ENCODE measurements at places on chromosomes 4 and X.

DNA sequence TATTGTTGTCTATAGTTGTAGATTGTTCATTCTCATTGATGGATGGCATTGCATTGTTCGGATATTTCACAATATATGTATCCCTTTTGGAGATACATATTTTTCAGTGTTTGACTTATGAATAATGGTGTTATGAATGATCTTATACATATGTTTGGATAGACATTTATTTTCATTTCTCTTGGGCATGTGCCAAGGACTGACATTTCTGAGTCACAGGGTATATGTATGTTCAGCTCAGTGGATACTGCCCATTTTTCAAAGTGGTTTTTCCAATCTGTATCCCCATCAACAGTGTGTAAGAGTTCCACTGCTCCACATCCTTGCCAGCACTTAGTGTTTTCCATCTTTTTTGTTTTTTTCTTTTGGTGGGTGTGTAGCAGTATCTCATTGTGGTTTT, 45.0 kb upstream of the RAB40AL start:
- no peak for DNase-seq

GRCh38 chr4:130419211-130419975, 1323.4 kb downstream of the C4orf33 start:
- no peak for DNase-seq

DNA sequence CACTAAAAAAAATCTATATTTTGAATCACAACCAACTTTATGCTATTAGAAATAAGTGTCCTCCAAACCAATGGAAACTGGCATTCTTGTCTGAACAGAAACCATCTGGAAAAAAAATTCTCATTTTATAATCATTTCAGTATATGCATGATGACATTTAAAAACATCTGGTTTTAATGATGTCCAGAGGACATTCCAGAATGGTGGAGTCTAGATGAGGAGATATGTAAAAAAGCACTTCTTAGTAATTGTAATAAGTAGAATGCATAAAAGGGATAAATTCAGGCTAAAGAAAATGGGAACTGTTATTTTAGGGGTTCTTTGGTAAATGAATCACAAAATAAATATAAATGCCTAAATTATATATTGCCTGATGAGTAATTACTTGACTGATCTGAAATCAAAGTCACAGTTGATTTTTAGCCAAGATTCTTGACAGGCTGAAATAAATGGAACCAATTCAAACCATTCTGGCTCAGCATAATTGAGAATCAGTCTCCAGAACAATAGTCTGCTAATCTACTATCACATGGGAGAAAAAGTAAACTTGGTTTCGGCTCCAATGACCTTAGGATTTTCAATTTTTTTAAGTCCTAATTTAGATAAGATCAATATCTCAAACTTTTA, 636.6 kb downstream of the FAT4 start:
- DNase-seq, result no peak

DNA sequence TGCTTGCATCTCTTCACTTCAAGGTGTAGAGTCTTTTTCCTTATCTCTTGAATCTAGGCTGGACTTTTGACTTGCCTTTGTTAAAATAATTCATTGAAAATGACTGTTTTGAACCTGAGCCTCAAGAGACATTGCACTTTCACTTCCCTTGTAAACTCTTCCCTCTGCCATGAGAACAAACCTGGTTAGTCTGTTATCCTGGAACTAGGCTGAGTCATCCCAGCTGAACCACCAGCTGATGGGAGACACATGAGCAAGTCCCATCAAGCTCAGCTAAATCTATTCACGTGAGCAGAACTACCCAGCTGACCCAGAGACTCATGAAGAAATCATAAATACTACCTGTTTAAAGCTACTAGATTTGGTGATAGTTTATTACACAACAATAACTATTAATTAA, 202.3 kb upstream of the CENPE start:
- no peak for DNase-seq

DNA sequence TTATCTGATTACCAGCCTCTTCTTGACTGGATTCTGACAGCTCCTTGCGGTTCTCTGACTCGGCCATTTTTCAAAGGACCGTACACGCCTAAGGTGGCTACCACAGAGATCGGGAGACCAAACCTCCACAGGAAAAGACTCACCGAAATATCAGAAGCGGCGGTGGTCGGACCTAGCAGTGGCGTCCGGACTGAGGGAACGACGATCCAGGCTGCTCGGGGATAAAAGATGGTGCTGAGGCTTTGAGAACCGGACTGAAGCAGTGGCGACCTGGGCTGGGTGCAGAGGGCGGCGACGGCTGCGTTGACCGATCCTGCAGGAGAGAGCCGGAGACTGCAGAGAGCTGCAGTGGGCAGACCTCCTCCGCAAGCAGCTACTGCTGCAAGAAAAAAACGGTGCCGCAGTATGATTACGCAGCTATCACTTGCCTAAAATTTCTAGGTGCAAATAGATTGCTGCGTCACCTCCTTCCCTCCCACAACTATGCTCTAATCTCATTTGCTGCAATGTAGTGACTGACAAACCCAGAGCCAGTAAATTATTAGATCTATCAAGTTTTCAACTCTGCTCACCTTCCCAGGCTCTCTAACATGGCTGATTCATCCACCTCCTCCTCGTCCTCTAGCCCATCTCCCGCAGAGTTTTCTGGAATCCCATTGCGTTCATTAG, at the start of gene NAP1L2:
NAP1L2 (minus strand) TSS at position 426 of the 669 bp plus-strand sequence; CDS start at position 67, 359 bp downstream.
- DNase-seq, result no peak

DNA sequence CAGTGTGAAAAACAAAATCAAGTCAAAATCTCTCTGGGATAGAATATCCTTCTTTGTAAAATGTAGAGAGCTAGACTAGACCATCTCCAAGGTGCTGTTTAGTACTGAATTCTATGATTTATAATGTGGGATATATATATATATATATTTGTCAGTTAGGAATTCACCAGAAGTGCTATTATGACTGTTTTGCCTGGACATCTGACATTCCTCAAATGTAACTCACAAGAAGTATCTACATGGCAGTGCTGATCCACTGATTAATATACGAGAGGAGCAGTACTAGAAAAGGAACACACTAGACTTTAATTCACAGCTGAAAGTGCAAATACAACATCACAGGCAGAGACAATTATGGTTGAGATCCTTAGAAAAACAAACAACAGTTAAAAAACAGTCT, 208.9 kb downstream of the GBA3 start:
- DNase-seq, result no peak

DNA sequence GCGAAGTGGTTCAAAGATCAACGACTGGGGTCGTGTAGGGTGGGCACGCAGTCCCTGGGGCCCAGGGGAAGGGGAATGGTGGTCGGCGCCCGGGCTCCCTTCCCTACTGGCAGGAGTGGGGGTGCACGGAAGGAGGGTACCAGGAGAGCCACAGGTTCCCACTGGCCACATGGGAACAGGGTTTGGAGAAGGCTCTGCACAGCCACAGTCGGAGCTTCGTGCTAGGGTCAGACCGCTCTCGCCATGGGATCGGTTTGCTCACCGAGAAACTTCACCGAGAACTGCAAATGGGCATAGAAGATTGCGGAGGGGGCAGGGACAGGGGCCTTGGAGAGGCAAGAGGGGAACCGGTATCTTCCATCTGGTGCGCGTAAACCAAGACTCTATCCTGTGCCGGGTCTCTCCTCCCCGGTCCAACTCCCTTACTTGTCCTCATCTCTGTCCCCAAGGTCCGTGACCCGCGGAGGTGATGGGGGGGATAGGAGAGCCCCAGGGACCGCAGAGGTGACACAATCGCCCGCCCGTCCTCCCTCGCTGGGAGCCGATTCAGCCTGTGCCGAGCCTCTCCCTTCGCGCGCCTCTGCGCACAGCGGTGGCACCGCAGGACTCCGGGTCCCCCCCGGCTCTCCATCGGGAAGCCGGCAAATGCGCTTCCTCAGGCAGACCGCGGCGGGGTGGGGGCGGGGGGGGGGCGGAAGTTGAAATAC, 1.0 kb downstream of the SCD5 start:
- no peak for DNase-seq

DNA sequence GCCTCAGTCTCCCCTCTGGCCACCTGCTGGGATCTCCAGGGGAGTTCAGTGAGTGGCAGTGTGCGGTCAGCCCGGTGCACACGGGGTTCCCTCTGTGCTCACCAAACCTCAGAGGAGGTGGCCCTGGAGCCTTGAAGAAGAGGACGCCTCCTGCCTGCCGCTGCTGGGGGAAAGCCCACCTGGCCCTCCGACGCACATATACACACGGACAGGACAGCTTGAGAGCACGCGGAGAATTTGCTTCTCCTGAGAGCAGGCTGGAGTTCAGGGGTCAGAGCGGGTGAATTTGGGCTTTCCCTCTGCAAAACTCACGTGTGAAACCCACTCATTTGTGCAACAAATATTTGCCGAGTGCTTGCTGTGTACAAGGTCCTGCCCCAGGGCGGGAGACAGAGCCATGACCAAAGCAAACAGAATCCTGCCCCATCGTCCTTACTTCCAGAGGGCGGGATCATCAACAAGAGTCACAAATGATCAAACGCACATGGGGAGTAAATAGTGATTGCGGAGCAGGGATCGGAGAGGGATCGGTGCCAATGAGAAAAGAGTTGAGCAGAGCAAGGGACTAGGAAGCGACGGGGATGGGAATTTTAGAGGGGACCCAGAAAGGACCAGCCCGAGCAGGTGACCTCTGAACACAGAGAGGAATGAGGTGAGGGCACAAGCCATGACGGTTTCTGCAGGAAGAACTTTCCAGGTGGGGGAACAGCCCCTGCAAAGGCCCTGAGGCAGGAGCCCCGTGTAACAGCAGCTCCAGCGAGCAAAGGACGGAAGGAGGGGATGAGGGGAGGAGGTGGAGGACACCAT, 17.6 kb downstream of the BLOC1S4 start:
- no peak for DNase-seq

- no peak for DNase-seq
These were observed 47.1 kb downstream of the ARHGAP10 start for GRCh38 chr4:147778942-147779341.

- DNase-seq, result no peak
These were observed 78.7 kb upstream of the CBLL2 start for GRCh38 chrX:22193851-22194659.

GRCh38 chr4:124433500-124433899, 279.0 kb downstream of the ANKRD50 start:
- no peak for DNase-seq

DNA sequence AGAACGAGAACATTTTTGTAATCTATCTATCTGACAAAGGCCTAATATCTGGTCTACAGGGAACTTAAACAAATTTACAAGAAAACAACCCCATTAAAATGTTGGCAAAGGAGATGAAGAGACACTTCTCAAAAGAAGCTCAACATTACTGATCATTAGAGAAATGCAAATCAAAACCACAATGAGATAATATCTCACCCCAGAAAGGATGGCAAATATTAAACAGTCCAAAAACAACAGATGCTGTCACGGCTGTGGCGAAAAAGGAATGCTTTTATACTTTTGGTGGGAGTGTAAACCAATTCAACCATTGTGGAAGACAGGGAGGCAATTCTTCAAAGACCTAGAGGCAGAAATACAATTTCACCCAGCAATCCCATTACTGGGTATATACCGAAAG, 2284.8 kb downstream of the ARAP2 start:
- no peak for DNase-seq

DNA sequence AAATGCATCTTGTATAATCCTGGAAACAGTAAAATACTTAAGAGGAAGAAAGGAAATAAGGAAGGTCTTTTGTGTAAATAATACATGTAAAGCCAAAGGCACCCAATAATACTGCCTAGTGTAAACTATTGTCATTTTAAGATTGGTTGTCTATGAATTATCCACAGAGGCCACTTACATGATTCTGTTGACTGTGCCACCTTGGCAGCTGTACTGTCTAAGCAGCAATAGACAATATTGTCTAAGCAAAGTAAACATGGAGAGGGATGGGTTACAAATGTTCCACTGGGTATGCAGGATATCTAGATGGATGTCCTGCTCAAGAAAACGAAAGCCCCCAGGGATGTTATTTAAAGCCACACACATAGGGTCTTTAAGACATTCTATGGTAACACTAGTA, 19.4 kb downstream of the BEND4 start:
- DNase-seq, result no peak

- DNase-seq, result no peak
These were observed 445 bp downstream of the AP1S2 start for GRCh38 chrX:15854080-15854655.

DNA sequence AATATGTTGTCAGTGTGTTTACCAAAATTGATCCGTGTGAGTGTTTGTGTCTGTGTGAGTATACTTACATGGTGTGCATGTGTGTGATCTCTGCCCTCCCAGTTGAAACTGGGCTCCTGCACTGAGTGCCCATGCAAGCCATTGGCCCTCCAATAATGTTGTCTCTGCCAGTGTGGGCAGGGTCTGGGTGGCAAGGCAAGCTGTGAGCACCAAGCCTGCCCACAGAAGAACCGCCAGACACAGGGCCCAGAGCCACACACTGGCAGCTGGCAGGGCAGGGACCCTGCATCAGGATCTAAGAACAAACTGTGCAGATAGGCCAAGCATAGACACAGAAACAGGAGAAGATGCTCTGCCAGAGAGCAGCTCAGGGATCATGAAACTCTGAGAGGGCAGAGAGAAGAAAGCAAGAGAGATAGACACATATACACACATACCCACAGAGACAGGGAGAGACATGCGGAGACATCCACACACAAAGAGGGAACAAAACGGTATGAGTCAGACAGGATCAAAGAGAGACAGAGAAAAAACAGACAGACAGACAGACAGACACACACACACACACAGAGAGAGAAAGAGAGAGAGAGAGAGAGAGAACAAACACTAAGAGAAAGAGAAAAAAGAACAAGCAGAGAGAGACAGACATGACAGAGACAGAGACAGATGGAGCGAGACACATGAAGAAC, 555.0 kb downstream of the MID1IP1 start:
- no peak for DNase-seq

DNA sequence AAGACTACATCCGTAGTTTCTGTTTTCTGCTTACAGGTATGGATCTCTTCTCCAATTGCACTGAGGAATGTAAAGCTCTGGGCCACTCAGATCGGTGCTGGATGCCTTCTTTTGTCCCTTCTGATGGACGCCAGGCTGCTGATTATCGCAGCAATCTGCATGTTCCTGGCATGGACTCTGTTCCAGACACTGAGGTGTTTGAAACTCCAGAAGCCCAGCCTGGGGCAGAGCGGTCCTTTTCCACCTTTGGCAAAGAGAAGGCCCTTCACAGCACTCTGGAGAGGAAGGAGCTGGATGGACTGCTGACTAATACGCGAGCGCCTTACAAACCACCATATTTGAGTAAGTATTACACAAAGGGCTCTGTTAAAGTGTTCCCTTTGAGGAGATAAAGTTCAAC, 13.8 kb downstream of the PCDH10 start:
- no peak for DNase-seq

DNA sequence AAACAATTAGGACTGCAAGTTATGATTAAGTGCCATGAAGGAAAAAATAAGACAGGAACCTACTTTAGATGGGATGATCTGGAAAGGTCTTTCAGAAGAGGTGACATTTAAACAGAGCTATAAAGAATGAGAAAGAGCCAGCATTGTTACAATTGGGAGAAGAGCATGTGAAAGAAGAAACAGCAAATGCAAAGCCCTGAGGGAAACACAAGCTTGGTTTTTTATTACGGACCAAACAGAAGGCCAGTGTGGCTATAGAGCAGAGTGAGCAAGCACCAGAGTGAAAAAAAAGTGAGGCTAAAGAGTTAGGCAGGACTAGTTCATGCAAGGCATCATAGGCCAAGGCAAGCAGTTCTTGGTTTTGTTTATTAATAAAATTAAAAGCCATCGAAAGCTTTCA, 175.6 kb downstream of the RBMX2 start:
- DNase-seq, result no peak

- no peak for DNase-seq
These were observed 199.0 kb downstream of the GPC3 start for GRCh38 chrX:133786382-133786781.

- no peak for DNase-seq
These were observed 32.9 kb downstream of the HERC6 start for GRCh38 chr4:88411491-88412096.

- no peak for DNase-seq
These were observed 35.9 kb upstream of the PAPSS1 start for GRCh38 chr4:107755841-107756356.

GRCh38 chr4:42676066-42676951, 19.4 kb upstream of the ATP8A1 start:
- DNase-seq, result no peak

Data from GDM1 (cell line).